ENCODE measurements at places on chromosomes 6 and 20. TPM values are rescaled to one million over a fixed set of nuclear protein-coding genes. Genes with fewer than 3 reads are reported as not detected.

DNA sequence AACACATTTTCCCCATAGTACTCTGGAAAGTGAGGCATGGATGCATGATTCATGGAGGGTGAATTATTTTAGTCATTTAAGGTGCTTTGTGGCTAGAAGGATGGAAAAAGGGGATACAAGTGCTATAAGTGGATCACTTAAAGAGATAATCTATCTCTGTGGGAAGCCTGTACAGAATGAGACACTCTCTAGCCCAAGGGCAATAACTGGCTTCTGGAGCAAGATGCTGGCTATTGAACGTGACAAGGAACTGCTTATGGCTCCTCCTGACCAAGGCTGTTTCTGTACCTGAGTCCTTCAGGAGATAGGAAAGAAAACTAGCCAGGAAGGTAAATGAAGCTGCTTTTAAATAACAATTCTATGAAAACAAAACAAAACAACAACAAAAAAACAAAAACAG is 590.7 kb downstream of the EYS start:
- no peak overlapping the region for H3K4me3 ChIP-seq
- no peak for DNase-seq
- H3K4me1 ChIP-seq = no peaks in the 10 kb centered on the region
- H3K36me3 ChIP-seq = no peaks in the 10 kb centered on the region
- no peak overlapping the region for H3K27ac ChIP-seq

GRCh38 chr6:168336967-168337366 is 17.4 kb upstream of the DACT2 start:
- no peaks in the 10 kb centered on the region for H3K36me3 ChIP-seq
- H3K4me3 ChIP-seq = no peak overlapping the region
- H3K27me3 ChIP-seq = peaks cover 11% of the 10 kb centered on the region
- H3K27ac ChIP-seq = no peak overlapping the region
- no peak for DNase-seq

- H3K36me3 ChIP-seq = no peaks in the 10 kb centered on the region
- H3K4me1 ChIP-seq = no peaks in the 10 kb centered on the region
- no peaks in the 10 kb centered on the region for H3K27me3 ChIP-seq
- no peak for DNase-seq
- H3K4me3 ChIP-seq = no peak overlapping the region
- no peak overlapping the region for H3K27ac ChIP-seq
These were observed 494.1 kb upstream of the ARID1B start for GRCh38 chr6:156283091-156283490.

DNA sequence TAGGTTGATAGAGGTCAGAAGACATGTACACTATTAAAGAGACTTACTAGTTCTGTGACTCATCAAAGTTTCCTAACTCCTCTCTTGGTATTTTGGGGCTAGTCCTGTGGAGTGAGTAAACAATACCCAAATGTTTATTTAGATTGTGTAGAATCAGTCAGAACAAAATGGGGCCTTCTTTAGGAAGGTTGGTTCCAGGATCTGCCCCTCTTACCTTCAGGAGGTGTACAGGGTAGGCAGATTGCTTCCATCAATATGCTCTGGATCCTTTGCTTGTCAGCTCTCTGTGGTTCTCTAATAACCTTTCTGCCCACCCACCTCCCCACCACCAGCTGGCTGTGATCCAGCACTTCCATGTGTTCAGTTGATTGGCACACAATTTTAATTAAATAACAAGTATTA is 107.0 kb downstream of the POPDC3 start:
- DNase-seq = no peak
- no peaks in the 10 kb centered on the region for H3K36me3 ChIP-seq
- no peak overlapping the region for H3K27ac ChIP-seq
- H3K4me1 ChIP-seq = no peaks in the 10 kb centered on the region
- no peak overlapping the region for H3K4me3 ChIP-seq

- no peak for DNase-seq
- no peak overlapping the region for H3K27ac ChIP-seq
- H3K4me1 ChIP-seq = peaks cover 38% of the 10 kb centered on the region
- no peaks in the 10 kb centered on the region for H3K36me3 ChIP-seq
- no peaks in the 10 kb centered on the region for H3K27me3 ChIP-seq
These were observed 194.9 kb downstream of the BCAS1 start for GRCh38 chr20:53875452-53875851.

DNA sequence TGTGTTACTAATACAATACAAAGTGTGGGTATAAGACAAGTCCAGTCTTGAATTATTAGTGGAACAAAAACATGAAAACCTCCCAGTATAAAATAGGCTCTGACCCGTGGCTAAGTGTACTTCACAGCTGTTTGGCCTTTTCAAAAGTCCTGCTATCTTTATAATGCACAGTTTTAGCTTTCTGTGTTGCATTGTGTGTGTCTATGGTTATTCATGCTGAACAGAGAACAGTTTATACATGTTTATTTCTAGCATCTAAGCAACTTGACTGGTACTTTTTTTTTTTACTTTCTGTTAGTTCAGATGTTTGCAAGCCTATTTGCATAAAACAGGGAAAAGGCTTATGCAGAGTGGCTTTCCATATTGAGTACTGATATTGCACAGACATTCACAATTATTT is 119.2 kb upstream of the CCN2 start:
- H3K4me1 ChIP-seq = peaks cover 34% of the 10 kb centered on the region
- H3K27me3 ChIP-seq = no peaks in the 10 kb centered on the region
- DNase-seq = no peak
- no peak overlapping the region for H3K27ac ChIP-seq
- H3K36me3 ChIP-seq = peaks cover 6% of the 10 kb centered on the region

- no peaks in the 10 kb centered on the region for H3K36me3 ChIP-seq
- DNase-seq = no peak
- H3K27ac ChIP-seq = no peak overlapping the region
- no peak overlapping the region for H3K4me3 ChIP-seq
These were observed 255.6 kb downstream of the ERMARD start for GRCh38 chr6:170006900-170007467.

The OR2H2 gene
- not detected for total RNA-seq

The FOXF2 gene
- 0.17 TPM for total RNA-seq

The TNF gene
- 0.68 TPM for total RNA-seq

The GJA1 gene
- 147 TPM for total RNA-seq

The MEI4 gene
- 0.09 TPM for total RNA-seq

The ARMC2 gene
- 7.1 TPM for total RNA-seq

The DCBLD1 gene
- total RNA-seq = 28.2 TPM

The SLC35F1 gene
- total RNA-seq = not detected

Measured in Calu3 (cell line).